Uterine smooth muscle cell (primary cell): ENCODE measurements at places on chromosomes 4 and X. TPM values are rescaled to one million over a fixed set of nuclear protein-coding genes. Genes with fewer than 3 reads are reported as not detected.

The MAGEA8 gene
- total RNA-seq = not detected in 2 replicates

The BEND2 gene
- not detected in 2 replicates for total RNA-seq

The TCEAL5 gene
- total RNA-seq = not detected in 2 replicates

The ETDB gene
- total RNA-seq = not detected in 2 replicates
